A549 treated with CpdA at 1 μM for 4 hours (cell line): ENCODE measurements at places on chromosomes 6 and 20. TPM values are rescaled to one million over a fixed set of nuclear protein-coding genes. Genes with fewer than 3 reads are reported as not detected.

PBOV1 gene
- total RNA-seq = not detected in 5 replicates

RSPO3 gene
- total RNA-seq = 105 to 135 TPM (median 120 TPM) in 5 replicates

TRIM31 gene
- 1.2 to 2.1 TPM (median 2.1 TPM) in 5 replicates for total RNA-seq

HRH3 gene
- total RNA-seq = not detected in 5 replicates

LTA gene
- 0.08 to 0.13 TPM (median 0.10 TPM) in 3 of 5 replicates, not detected in the others for total RNA-seq

ZDHHC14 gene
- 2.2 to 4.0 TPM (median 3.4 TPM) in 5 replicates for total RNA-seq

WFDC12 gene
- total RNA-seq = not detected in 5 replicates

KCNQ5 gene
- 1.7 to 3.4 TPM (median 1.9 TPM) in 5 replicates for total RNA-seq

FUT9 gene
- total RNA-seq = not detected in 5 replicates

SCUBE3 gene
- total RNA-seq = 0.05 to 0.12 TPM (median 0.07 TPM) in 5 replicates

TMC2 gene
- not detected in 5 replicates for total RNA-seq

STMND1 gene
- total RNA-seq = not detected in 5 replicates

TMEM30A gene
- 36.8 to 48.2 TPM (median 43.4 TPM) in 5 replicates for total RNA-seq

FAM229B gene
- 6.0 to 10.1 TPM (median 9.3 TPM) in 5 replicates for total RNA-seq

SIRPG gene
- total RNA-seq = not detected in 5 replicates

SLC24A3 gene
- total RNA-seq = 0.02 to 0.04 TPM in 2 of 5 replicates, not detected in the others

MUCL3 gene
- total RNA-seq = 0.01 to 0.04 TPM (median 0.02 TPM) in 3 of 5 replicates, not detected in the others

TMEM217 gene
- total RNA-seq = 0.38 to 1.2 TPM (median 0.99 TPM) in 5 replicates

KIF13A gene
- total RNA-seq = 20.1 to 25.2 TPM (median 22.7 TPM) in 5 replicates
